ENCODE measurements at places on chromosomes 7 and 10. TPM values are rescaled to one million over a fixed set of nuclear protein-coding genes. Genes with fewer than 3 reads are reported as not detected.

TAS2R5 gene
- 3.8 TPM for total RNA-seq

GJD4 gene
- total RNA-seq: not detected

AHR gene
- total RNA-seq: 137 TPM

CTTNBP2 gene
- 10.1 TPM for total RNA-seq

SPDYE3 gene
- not detected for total RNA-seq

RELN gene
- total RNA-seq: 4.2 TPM

SEMA3A gene
- total RNA-seq: 2.9 TPM

All from subcutaneous adipose tissue (tissue), 4 donors.